ENCODE measurements at places on chromosomes 11 and 22.

- ATAC-seq = no peak
These were observed 50.6 kb downstream of the LDLRAD3 start for GRCh38 chr11:35994421-35994820.

DNA sequence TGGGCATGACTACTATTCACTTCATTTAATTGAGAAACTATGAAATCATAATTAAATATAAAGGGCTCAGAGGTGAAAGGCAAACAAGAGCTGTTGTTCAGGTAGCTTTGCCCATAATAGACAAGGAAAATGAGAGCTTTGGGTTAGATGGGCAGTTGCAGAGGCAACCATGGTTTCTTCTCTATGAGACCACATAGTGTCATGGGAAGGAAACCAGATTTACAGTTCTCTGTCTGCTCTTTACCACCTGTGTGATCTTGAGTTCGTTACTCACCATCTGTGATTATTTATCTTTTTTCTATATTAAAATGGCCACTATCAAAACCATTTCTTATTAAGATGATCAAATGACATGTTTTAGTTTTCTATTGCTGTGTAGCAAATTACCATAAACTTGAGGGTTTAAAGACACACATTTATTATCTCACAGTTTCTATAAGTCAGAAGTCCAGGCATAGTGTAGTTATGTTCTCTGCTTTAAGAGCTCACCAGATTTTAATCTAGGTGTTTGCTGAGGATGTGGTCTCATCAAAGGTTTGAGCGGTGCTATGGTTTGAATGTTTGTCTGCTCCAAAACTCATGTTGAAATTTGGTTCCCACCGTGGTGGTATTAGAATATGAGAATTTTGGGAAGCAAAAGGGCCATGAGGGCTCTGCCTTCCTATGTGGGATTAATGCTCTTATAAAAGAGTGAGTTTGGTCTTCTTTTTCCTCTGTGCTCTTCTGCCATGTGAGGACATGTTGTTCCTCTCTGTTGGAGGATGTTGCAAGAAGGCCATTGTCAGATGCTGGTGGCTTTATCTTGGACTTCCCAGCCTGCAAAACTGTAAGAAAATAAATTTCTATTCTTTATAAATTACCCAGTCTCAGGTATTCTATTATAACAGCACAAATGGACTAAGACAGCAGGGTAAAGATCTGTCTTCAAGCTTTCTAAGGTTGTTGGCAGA is 38.2 kb downstream of the OR2AG2 start:
- no peak for ATAC-seq

GRCh38 chr11:67270256-67271204 is 4.3 kb downstream of the GRK2 start:
- no peak for ATAC-seq

GRCh38 chr11:116688202-116688540 is 84.6 kb downstream of the BUD13 start:
- no peak for ATAC-seq

DNA sequence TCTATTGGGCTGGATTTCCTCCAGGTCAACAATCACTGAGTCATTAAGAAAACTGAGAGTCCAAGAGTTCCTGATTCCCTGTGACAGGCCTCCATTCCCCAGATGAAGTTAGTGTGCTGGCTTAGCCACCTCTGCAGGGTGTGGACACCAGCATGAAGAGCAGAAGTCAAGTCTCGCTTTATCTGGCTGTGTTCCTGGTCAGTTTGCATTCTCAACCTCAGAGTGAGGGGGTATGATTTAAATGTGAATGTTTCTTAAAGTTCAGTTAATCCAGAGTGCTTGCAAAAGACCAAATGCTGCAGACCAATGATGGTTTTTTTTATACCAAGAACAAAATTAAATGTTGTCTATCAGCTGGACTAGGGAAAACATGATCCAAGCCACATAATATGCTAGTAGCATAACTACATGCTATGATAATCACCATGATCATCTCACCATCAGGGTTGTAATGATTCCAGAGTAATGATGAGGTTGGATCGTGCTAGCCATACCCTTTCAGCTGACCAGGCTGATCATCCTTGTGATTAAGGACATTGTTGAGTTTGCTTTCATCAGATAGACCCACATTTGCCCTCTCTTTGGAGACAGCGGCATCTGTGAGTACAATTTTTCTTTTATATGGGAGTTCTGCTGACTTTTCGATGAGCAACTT is 145.8 kb upstream of the ARHGAP20 start:
- ATAC-seq = peak; percentile 32

DNA sequence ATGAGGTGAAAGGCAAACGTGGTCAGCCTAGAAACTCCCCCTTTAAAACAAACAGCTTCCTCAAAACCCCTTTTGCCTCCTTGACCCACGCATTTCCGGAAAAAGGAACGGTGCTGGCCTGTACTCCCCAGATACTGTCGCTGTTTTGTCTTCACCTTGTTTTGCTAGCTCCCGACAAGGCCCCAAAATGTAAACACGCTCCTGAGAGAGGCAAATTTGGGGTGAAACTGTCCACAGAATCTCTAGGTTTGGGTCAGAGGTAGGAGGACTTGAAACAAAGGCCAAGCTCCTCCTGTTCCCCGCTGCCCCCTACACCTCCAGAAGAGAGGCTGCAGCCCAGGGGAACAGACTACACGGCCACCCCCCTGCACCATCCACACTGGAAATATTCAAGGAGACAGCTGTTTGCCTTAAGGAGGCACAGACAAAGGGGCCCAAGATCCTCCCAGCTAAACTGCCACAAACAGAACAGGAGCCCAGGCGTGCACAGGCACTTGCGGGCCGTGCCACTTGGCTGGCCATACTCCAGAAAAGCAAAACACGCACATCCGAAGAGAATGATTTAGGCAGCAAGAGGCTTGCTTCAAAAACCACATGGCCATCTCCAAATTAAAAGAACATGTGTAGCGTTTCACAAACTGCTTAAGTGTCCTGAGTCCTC is 160.5 kb upstream of the GRK3 start:
- ATAC-seq = no peak

GRCh38 chr11:68812526-68812925 is 29.2 kb downstream of the CPT1A start:
- peak; percentile 71 for ATAC-seq

DNA sequence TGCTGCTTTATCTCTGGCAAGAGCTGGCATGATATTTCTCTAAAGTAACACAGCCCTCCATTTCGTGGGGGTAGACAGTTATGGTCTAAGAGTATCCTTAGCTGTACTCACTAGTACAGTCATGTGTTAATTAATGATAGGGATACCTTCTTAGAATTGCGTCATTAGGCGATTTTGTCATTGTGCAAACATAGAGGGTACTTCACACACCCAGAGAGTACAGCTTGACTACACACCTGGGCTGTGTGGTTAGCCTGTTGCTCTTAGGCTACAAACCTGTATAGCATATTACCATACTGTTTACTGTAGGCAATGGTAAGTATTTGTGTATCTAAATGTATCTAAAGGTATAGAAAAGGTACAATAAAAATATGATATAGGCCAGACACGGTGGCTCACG is 17.0 kb downstream of the XRCC6 start:
- no peak for ATAC-seq

GRCh38 chr22:20244691-20245576 is 23.2 kb downstream of the RTN4R start:
- ATAC-seq = no peak

GRCh38 chr22:36325154-36326031 is 62.4 kb downstream of the MYH9 start:
- ATAC-seq = peak; percentile 54

DNA sequence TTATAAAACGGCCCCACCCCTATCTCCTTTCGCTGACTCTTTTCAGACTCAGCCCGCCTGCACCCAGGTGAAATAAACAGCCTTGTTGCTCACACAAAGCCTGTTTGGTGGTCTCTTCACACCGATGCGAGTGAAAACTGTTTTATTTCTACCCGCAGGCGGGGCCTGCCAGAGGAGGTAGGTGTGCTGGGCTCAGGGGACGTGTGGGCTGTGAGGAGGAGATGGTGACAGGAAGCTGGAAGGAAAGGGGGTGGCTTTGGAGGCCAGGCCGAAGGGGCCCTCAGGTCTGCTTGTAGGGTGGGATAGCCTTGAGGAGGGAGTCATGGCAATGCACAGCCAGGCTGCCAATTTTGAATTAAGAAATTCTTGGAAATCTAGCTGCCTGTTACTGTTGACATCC is 21.3 kb upstream of the KRTAP5-7 start:
- no peak for ATAC-seq

- no peak for ATAC-seq
These were observed 65.3 kb upstream of the LINC01488 start for GRCh38 chr11:69416143-69416515.

DNA sequence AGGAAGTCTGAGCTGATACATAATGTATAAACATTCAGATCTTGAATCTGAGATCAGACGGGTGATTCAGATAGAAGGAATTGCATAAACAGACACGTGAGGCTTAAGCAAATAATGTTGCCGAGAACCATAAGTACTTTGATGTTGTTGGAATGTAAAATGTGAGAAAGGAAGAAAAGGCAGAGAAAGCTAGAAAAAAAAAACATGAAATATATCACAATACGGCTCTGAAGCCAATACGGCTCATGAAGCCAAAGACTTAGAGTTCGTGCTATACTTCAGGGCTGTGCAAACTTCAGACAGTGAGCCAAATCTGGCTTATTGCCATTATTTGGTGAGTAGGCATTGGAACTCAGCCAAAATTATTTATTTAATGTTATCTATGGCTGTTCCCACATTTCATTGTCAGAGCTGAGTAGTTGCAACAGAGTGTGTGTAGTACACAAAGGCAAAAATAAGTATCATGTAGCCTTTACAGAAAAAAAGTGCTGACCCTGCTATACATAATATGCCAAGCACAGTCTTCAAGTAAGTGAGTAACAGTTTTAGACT is 673.3 kb downstream of the CNTN5 start:
- no peak for ATAC-seq

GRCh38 chr11:120249279-120250262 is 9.6 kb downstream of the POU2F3 start:
- no peak for ATAC-seq

DNA sequence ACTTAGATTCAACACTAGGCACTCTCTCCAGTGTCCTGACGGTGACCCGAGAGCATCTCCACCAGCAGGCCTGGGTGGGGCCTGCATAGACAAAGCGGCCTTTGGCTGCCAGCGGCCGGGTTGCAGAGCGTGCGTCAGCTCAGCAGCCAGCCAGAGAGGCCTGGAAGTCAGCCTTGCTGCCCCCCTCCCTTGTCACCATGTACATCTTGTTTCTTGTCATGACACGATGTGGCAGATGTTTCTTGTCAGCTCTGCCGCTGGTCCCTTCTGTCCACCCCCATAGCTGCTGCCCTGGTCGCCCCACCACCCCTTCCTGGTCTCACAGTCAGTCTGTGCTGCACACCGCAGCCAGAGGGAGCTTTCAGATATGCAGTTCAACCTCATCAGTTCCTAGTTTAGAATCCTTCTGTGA is 33.1 kb upstream of the CBX7 start:
- peak; percentile 87 for ATAC-seq

- no peak for ATAC-seq
These were observed 156.1 kb downstream of the HIPK3 start for GRCh38 chr11:33413301-33413700.

DNA sequence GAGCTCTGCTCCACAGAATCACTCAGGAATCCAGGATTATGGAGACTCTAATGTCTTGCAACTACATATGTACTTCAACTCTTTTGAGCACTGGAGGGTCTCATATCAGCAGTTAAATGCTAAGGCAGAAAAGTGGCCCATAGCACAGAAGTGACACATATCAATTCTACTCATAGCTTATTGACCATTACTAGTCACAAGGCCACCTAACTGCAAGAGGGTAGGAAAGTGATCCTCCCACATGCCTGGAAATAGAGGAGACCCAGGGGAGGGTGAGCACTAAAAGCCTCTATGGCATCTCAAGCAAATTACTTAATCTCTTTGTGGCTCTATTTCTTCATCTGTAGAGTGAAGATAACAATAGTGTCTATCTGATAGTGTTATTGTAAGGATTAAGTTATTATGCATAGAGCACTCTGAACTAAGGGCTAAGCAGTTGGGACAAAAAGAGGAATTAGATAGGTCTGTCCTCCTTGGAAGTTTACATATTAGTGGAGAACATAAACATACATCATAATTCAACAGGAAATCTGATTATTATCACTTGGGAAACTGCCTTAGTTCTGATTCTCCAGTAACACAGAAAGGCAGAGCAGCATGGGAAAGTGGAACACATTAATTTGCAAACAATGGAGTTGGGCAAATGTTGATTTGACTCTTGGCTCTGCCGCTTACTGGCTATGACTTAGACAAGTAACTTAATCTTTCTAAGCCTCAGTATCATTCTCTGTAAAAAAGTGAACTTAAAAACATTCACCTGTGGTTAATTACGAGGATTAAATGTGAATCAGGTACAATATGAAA is 25.1 kb upstream of the USP47 start:
- ATAC-seq = no peak

GRCh38 chr11:30326906-30327305 is 4.0 kb downstream of the ARL14EP start:
- ATAC-seq = no peak

DNA sequence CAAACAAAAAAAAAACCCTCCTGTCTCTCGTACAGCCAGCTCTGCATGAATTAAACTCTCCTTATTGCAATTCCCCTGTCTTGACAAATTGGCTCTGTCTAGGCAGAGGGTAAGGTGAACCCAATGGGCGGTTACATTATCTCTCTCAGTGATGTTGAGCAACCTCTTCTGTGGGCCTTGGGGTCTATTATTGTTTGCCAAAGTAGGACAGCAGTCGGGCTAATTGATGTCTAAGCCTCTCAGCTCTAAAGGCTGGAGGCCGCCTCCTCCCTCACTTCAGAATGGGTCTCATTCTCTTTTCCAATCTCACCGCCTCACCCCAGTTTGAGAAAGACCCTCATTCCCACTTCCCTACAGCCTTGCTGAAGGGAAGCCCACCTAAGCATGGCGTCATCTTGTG is 1.3 kb upstream of the SLC25A45 start:
- ATAC-seq = no peak

GRCh38 chr11:60783911-60784310 is 1.2 kb upstream of the MS4A10 start:
- ATAC-seq = no peak

GRCh38 chr11:128424851-128425285 is 162.5 kb downstream of the ETS1 start:
- peak; percentile 62 for ATAC-seq

DNA sequence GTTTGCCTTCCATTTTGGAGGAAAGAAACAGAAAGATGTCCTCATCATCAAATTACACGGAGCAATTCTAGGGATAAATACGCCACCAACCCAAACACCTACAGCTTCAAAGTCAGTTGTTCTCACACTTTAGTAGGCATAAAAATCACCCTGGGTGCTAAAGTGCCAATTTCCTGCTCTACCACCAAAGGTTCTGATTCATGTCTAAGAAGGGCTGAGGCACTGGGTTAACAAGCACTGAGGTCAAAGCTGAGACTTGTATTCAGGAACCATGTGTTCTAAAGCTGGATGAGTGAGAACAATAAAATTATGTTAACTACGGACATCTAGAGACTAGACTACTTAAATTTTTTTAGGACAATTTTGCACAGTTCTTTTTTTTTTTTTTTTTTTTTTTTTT is 127.6 kb downstream of the MPPED2 start:
- no peak for ATAC-seq

GRCh38 chr22:33832558-33833151 is 87.6 kb downstream of the LARGE1 start:
- peak; percentile 28 for ATAC-seq

GRCh38 chr22:23657727-23658126 is 25.6 kb upstream of the DRICH1 start:
- no peak for ATAC-seq

GRCh38 chr22:45632791-45633515 is 38.7 kb upstream of the ATXN10 start:
- no peak for ATAC-seq

GRCh38 chr11:117818041-117818873 is 6.3 kb downstream of the FXYD2 start:
- no peak for ATAC-seq

Measured in gastroesophageal sphincter (tissue), 4 donors.